Heart left ventricle (tissue), 16 donors: ENCODE measurements at places on chromosomes 4 and X.

DNA sequence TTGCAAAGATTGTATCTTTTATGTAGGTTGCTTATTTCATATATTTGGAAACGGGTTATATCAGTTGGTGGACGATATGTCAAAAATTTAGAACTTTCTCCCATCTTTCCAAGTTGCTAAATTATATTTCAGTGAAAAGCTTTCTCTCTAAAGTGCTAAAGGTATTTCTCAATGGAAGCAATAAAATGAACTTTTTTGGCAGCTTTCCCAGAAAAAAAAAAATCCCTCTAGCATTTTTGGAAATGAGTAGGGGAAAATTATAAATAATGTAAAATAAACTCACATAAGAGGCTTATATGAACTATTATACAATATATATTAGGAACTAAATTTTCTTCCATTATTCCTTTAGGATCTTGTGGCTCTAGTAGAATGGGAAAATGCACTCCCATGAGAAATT lies 152.2 kb downstream of the GRID2 start:
- DNase-seq: no peak
- no peak overlapping the region for H3K27ac ChIP-seq
- H3K4me3 ChIP-seq: no peak overlapping the region
- no peaks in the 10 kb centered on the region for H3K4me1 ChIP-seq
- H3K27me3 ChIP-seq: no peaks in the 10 kb centered on the region
- H3K36me3 ChIP-seq: no peaks in the 10 kb centered on the region

DNA sequence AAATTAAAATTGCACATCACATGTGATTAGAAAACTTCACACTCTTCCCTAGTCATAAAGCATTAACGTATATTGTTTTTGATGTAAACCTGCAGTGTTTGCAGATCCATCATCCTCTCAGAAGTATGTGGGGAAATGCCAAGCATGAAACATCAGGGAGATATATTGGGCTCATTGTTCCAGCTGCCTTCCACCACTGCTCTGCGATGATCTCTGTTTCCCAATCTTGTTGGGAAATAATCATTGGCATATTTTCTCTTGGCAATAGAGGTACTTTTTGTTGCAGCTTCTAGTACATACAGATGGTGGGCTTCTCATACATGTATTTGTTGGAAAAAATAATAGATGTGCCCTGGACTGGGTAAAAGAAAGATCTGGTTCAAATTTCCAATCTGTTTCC lies 466.3 kb upstream of the HS3ST1 start:
- no peak for DNase-seq
- no peaks in the 10 kb centered on the region for H3K36me3 ChIP-seq
- H3K4me1 ChIP-seq: no peaks in the 10 kb centered on the region
- no peak overlapping the region for H3K27ac ChIP-seq
- no peaks in the 10 kb centered on the region for H3K27me3 ChIP-seq

GRCh38 chr4:88599298-88599697 lies 7.0 kb downstream of the HERC3 start:
- DNase-seq: no peak
- H3K27ac ChIP-seq: peak overlapping the region; percentile 67
- H3K4me1 ChIP-seq: peaks cover 11% of the 10 kb centered on the region
- no peak overlapping the region for H3K4me3 ChIP-seq

DNA sequence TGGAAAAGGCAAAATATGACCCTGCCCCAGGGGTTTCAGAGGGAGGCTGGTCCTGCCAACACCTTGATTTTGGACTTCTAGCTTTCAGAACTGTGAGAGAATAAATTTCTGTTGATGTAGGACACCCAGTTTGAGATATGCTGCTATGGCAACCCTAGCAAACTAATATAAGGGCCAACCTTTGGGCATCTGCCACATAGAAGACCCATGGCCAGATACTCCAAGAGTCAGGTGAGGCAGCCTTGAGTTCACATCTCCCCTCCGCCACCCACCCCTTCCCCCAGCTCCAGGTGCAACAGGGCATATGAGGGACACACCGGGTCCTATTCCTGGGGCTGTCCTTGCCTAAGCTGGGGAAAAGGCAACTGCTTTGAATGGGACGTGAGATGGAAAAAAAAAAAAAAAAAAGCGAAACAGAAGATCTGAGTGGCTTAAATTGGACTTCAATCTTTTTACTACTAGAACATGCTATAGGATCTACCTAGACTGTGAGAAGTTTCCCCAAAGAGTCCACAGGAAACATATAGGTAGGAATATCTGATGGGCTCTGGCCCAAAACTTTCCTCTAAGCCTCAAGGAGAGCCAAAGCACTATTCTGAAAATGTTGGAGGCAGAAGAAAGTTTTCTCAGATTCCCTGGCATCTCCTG lies 56.5 kb upstream of the PROM1 start:
- H3K4me3 ChIP-seq: no peak overlapping the region
- H3K27me3 ChIP-seq: no peaks in the 10 kb centered on the region
- H3K4me1 ChIP-seq: no peaks in the 10 kb centered on the region
- DNase-seq: no peak
- H3K27ac ChIP-seq: no peak overlapping the region

- DNase-seq: no peak
- H3K36me3 ChIP-seq: no peaks in the 10 kb centered on the region
- no peak overlapping the region for H3K27ac ChIP-seq
- H3K4me3 ChIP-seq: no peak overlapping the region
- H3K4me1 ChIP-seq: no peaks in the 10 kb centered on the region
- no peaks in the 10 kb centered on the region for H3K27me3 ChIP-seq
Measured at GRCh38 chrX:78493180-78493579, 165.8 kb upstream of the CYSLTR1 start.

- no peak overlapping the region for H3K27ac ChIP-seq
- no peak for DNase-seq
- H3K4me1 ChIP-seq: no peaks in the 10 kb centered on the region
- H3K36me3 ChIP-seq: no peaks in the 10 kb centered on the region
Measured at GRCh38 chr4:95213366-95213765, 335.4 kb downstream of the UNC5C start.

- H3K36me3 ChIP-seq: no peaks in the 10 kb centered on the region
- no peak for DNase-seq
- H3K4me3 ChIP-seq: no peak overlapping the region
- H3K27ac ChIP-seq: peak overlapping the region; percentile 35
Measured at GRCh38 chr4:41541687-41542094, 3.7 kb downstream of the LIMCH1 start.

GRCh38 chr4:121669163-121669550 lies 27.6 kb downstream of the ANXA5 start:
- H3K27ac ChIP-seq: no peak overlapping the region
- no peak overlapping the region for H3K4me3 ChIP-seq
- DNase-seq: no peak
- peaks cover 81% of the 10 kb centered on the region for H3K36me3 ChIP-seq
- no peaks in the 10 kb centered on the region for H3K27me3 ChIP-seq

DNA sequence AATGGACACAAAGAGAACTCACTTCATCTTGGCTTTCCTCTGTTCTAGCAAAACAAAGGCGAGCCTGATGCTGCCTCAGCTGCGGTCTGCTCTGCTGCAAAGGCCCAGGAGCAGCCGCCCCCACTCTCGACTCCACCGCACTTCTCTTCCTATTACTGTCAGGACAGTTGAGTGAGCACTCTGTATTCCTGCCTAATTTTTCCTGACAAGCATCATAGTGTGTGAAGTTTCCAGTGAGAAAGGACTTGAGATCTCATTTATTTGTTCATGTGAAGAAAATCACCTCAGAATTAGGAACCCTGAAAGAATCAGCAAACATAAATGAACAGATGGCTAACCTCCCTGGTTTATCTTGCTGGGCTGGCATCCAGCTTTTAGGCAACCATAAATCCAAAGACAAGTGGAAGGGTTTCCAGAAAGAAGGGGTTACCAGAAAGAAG lies 15.6 kb downstream of the SCARB2 start:
- peak overlapping the region; percentile 69 for H3K27ac ChIP-seq
- H3K27me3 ChIP-seq: no peaks in the 10 kb centered on the region
- no peak overlapping the region for H3K4me3 ChIP-seq
- H3K4me1 ChIP-seq: peaks cover 49% of the 10 kb centered on the region

DNA sequence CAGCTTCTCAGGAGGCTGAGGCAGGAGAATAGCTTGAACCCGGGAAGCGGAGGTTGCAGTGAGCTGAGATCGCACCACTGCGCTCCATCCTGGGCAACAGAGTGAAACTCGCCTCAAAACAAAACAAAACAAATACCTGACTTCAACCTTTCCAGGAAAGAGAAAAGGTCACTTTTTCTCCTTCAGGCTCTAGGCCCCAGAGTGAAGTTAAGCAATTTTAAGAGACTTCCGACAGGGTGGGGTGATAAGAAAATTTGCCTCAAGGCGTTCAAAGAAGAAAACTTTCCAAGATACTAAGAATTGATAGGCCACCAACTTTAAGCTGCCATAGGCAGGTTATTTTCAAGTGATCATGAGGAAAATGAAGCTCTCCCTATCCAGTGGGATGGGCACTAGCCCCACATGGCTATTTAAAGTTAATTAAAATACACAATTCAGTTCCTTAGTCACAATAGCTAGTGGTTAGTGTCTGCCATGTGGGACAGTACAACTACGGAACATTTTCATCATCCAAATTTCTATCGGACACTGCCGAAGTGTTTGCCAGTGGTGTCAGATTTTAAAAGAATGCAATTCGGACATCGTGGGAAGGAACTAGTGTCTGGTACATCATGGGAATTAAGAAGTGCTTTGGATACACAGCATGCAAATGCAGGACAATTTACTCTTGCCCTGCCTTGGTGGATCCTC lies 33.0 kb downstream of the SMS start:
- H3K27ac ChIP-seq: no peak overlapping the region
- no peaks in the 10 kb centered on the region for H3K4me1 ChIP-seq
- H3K36me3 ChIP-seq: no peaks in the 10 kb centered on the region
- no peaks in the 10 kb centered on the region for H3K27me3 ChIP-seq

DNA sequence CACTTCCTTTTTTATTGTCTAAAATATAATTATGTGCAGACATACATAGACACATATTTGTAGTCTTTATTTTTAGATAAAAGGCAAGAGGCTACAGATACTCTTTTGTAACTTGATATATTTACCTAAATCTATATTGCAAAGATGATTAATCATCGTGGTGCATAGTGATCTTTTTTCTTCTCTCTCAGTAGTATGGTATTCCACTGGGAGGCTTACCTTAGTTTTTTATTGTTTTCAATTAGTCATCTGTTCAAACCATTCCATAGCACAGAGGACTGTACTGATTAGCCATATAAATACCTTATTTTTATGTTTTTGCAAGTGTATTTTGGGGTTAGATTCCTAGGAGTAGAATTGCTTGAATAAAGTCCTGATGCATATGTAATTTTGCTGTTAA lies 619.7 kb downstream of the GRXCR1 start:
- no peaks in the 10 kb centered on the region for H3K27me3 ChIP-seq
- no peak for DNase-seq
- H3K36me3 ChIP-seq: no peaks in the 10 kb centered on the region
- no peak overlapping the region for H3K27ac ChIP-seq
- no peaks in the 10 kb centered on the region for H3K4me1 ChIP-seq

DNA sequence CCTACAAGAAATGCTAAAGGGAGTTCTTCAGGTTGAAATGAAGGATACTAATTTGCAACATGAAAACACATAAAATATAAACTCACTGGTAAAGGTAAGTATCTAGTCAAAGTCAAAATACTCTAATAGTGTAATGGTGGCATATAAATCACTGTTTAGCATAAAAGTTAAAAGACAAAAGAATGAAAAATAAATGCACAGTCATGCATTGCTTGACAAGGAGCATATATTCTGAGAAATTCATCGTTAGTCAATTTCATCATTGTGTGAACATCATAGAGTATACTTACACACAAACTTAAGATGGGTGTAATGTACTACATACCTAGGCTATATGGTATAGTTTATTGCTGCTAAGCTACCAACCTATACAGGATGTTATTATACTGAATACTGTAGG lies 194.4 kb upstream of the PDE5A start:
- H3K27me3 ChIP-seq: no peaks in the 10 kb centered on the region
- no peaks in the 10 kb centered on the region for H3K4me1 ChIP-seq
- H3K27ac ChIP-seq: no peak overlapping the region
- H3K4me3 ChIP-seq: no peak overlapping the region
- no peak for DNase-seq

DNA sequence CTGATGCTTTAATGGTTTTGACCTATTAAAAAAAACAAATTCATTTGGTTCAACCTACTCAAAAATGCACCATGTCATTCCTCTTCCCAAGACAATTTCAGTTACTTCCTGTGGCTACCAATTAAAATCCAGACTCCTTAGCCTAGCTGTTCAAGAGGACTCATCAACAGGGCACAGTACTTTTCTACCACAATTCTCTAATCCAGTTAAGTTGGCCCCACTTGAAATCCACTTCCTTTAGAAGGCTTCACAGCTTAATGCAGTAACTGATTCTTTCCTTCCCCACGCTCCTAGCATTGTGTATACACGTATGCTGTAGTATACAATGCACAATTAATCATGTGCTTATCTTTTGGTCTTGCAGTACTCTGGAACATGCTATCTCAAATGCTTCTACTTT lies 129.8 kb downstream of the UGT8 start:
- H3K4me3 ChIP-seq: no peak overlapping the region
- no peaks in the 10 kb centered on the region for H3K27me3 ChIP-seq
- H3K27ac ChIP-seq: no peak overlapping the region
- H3K4me1 ChIP-seq: no peaks in the 10 kb centered on the region
- no peaks in the 10 kb centered on the region for H3K36me3 ChIP-seq

DNA sequence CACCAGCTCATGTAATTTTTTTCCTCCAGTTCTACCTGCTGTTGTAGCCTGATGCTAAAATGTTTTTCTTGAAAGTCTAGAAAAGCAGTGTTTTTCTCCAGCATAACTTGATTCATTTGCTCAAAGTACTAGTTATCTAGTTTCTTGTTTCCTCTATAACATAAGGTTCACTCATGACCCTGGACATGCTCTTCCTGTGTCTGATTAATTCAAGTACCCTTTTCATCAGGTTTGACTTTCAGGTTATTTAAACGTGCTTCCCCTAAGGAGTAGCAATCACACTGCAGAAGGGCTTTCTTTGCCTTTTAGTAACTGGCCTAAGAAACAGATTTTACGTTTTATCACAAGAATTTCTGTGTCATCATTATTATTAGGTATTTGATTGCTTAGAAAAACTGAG lies 66.8 kb upstream of the EGFL6 start:
- no peaks in the 10 kb centered on the region for H3K4me1 ChIP-seq
- no peaks in the 10 kb centered on the region for H3K36me3 ChIP-seq
- H3K27me3 ChIP-seq: no peaks in the 10 kb centered on the region

DNA sequence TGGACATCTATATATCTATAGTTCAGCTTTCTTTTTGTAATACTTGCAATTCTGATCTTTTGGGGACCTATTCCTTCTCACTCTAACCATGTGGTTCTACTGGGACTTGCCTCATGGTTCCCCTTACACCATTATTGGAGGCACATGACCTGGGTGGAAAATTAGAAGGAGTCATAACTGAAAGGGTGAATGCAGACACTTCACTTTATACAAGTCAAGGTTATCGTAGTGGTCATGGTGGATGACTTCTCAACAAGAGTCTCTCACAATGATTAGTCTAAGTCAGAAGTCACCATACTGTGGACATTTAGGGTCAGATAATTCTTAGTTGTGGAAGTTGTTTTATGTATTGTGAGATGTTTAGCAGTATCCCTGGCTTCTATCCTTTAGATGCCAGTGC lies 10.5 kb upstream of the EIF4E start:
- no peak overlapping the region for H3K4me3 ChIP-seq
- no peaks in the 10 kb centered on the region for H3K27me3 ChIP-seq
- DNase-seq: no peak
- H3K4me1 ChIP-seq: no peaks in the 10 kb centered on the region
- H3K27ac ChIP-seq: no peak overlapping the region
